ENCODE measurements at places on chromosomes 5 and 9. TPM values are rescaled to one million over a fixed set of nuclear protein-coding genes. Genes with fewer than 3 reads are reported as not detected.

SRD5A1 gene
- 18.0 TPM for total RNA-seq

EDIL3 gene
- not detected for total RNA-seq

DNA sequence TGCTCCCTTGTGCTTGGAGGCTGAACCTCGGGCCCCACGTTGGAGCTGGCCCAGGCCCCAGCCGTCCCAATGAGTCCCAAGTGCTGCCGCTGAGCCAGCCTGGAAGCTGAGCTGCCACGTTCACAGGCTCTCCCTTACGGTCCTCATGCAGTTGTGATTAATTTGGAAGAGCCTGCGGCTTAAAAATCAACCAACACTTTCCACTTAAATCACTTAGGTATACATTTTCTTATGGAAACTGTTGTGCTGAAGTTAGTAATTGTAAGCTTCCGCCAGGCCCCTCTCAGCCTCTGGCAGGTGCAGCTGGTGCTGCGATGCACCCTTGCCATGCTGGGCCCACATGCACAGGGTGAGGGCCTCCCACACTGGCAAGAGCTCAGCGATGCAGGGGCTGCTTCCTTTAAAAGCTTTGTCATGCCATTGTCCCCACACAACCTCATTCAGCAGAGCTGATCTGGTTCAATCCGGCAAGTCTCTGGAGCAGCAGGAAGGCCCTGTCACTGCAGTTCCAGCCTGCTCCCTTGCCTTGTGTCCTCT, 61.0 kb downstream of the IPPK start:
- no peak for DNase-seq

LRRC19 gene
- not detected for total RNA-seq

GRCh38 chr5:149254506-149254905, 17.2 kb upstream of the AFAP1L1 start:
- DNase-seq: no peak

LCN9 gene
- total RNA-seq: not detected

MARCOL gene
- total RNA-seq: not detected

DNA sequence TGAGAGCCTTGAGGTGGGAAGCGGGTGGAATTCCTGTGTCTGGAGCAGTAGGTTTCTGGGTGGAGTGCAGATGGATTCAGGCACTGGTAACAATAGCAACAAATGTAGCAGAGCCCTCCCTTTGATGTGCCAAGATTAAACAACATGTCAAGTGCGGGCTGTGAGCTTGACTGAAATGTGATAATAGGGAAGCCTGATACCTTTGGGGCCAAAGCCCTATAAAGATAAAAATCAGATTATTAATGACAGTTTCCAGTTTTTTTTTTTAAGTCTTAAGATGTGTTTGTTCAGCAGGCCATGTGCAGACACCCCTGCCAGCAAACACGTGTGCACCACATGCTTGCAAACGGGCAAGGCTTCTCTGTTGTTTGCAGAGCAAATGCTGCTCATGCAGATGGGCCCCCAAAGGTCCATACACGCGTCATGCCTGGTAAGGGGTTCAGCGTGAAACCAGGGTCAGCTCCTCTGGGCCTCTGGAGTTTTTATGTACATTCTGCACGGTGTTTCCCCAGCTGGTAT, 193.2 kb downstream of the GADD45G start:
- DNase-seq: no peak

DNA sequence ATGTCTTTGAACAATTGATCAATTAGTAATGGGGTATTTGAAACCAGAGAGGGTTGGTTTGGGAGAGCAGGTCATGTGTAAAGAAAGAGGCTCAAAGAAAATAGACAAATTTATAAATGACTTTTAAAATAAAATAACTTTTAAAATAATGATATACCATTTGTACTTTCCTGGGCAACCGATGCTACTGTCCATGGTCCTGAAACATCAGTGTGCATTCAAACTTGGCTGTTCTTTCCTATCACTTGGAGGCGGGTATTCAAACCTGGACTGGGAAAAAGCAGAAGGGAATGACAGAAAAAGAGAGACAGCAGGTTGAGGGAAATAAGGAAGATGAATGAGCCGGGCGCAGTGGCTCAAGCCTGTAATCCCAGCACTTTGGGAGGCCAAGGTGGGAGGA, 1446.4 kb upstream of the WWC1 start:
- no peak for DNase-seq

DNA sequence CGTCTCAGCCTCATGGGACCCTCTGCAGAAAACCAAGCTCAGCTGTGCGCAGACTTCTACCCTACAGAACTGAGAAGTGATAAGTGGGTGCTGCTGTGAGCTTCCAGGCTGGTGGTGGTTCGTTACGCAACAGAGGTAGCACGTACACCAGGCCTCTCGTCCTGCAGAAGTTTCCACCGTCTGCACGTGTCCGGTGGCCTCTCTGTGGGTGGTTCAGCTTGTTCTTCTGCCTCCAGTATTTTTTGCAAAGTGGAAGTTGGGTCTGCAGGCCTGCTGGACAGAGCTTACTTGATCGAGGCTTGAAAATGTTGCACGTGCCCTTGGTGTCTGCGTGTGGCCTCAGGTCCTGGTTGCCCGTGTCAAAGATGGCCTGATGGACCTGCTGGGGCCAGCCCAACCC, 27.5 kb downstream of the KCNT1 start:
- no peak for DNase-seq

DNA sequence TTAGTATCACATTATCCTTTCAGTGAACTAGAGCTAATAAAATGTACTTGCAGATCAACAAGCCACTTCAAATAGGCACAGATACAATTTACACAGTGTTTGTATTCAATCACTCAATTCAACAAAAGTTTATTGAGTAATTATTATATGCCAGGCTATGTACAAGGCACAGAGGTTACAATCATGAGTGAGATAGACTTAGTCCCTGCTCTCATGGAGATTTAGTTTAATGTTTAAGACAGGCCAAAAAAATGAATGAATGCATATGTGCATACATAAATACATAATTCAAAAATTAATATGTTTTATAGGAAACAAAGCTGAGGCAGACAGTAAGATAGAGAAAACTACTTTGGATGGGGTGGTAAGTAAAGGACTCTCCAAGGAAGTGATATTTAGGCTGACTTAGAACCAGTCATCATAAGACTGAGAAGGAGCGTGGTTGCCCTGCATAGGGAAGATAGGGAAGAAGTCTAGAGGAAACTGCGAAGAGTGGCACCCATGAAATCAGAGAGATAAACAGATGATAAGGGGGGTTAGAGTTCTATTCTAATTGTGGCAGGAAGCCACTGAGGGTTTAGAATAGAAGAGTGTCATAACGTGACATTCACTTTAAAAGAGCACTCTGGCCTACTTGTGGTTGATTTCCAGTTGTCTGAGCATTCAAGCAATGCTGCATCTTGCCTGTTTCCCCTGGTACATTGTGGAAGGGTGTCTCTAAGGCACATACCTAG, 49.7 kb upstream of the GRAMD2B start:
- no peak for DNase-seq

DNA sequence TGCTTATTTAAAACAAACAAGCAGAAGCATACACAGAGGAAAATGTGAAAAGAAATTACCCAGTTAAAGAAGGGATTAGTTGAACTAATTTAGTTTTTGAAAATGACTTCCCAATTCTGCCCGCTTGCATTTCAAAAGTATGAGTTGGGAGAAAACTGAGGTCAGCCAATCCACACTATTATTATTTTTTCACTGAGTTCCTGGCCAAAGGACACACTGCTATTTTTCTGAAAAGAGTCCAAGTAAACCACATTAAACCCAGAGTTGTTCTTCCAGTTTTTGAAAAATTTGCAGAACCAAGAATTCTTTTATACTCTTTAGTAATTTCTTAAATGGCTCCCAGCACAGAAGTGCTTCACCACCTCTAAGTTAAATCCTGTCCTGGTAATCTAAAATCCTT, 7.5 kb downstream of the SMU1 start:
- DNase-seq: no peak

KIF3A gene
- total RNA-seq: 23.1 TPM

- DNase-seq: no peak
Observed at GRCh38 chr9:5571629-5572232, 57.2 kb upstream of the RIC1 start.

DNA sequence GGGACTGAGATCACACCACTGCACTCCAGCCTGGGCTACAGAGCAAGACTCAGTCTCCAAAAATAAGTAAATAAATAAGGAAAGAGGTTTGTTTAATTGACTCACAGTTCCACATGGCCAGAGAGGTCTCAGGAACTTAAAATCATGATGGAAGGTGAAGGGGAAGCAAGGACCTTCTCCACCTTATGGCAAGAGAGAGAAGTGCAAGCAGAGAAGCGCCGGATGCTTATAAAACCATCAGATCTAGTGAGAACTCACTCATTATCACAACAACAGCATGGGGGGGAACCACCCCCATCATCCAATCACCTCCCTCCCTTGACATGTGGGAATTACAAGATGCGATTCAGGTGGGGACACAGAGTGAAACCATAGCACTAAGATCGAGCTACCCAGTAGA, 22.8 kb upstream of the RGMB start:
- peak; percentile 68 for DNase-seq

CBY3 gene
- not detected for total RNA-seq
